ENCODE measurements at places on chromosomes 3 and 15.

- no peak for DNase-seq
Measured at GRCh38 chr15:39499681-39500080, 81.2 kb upstream of the THBS1 start.

DNA sequence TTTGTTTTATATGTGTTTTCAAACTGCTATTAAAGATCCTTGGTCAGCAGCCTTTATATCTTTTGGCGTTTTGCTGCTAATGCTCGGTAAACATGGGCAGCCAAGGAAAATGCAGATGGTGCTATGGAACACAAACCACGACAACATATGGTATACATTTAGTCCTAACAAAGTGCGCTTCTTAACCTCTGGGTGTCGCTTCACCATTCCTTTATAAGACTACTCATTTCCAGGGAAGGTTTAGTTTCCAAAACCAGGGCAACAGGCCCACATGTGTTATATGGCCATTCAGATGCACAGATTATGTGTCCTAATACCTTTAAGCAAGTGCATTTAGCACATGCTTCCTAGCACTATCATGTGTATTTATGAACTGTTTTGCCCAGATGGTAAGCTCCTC lies 14.7 kb downstream of the SHOX2 start:
- DNase-seq = no peak

GRCh38 chr15:48427960-48428547 lies 96.8 kb downstream of the DUT start:
- DNase-seq = no peak

GRCh38 chr3:107634099-107634489 lies 111.3 kb downstream of the BBX start:
- no peak for DNase-seq

- DNase-seq = no peak
Measured at GRCh38 chr3:123289391-123290106, 87.8 kb downstream of the SEC22A start.

DNA sequence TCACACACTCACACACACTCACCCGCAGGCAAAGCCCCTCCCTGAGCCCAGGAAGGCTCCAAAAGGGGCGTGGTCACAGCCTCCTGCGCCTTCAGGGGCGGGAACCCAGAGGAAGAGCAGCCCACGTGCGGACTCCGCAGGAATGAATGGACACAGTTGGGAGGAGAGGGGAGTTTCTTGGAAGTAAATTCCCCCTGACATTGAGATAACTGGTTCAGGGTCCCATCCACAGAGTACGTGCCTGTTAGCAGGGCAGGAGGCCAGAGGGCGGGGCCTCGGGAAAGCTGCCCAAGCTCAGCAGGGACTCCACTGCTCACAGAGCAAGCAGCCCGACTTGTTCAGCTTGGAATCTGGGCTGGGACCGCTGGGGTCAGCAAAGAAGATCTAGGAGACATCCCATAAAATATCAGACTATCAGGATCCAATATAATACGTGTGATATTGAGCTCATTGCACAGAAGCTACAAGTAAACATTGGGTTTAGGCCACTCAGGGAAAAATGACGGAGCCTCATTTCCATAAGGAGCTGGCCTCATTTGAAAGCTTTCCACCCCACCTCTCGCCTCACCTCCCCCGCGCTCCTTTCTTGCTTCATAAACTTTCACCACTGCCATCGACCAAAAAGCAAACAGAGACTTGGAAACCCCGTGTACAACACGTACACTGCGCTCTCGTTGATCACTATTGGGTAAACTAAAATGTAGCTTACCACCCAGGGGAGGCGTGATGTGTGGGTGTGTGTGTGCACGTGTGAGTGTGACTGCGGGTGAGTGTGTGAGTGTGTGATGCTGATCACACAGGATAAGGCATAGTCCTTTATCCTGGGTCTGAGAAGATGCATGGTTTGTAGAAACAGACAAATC lies 36.0 kb downstream of the TM2D3 start:
- DNase-seq = no peak

DNA sequence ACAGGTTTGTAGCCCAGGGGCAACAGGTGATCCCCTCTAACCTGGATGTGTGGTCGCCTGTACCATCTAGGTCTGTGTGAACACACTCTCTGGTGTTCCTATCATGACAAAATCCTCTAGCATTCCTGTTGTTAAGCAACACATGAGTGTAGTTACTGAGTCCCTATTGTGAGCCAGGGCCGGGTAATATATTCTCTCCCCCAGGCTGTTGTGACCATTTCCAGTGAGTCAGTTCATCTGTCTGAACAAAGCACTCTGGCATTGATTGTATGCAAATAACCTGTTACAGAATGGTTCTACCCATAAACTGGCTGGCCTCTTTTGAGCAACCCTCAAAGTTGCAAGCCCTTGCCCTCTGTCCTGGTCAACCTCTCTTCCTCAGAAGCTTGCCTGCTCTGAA lies 2.6 kb upstream of the FLNB start:
- no peak for DNase-seq

DNA sequence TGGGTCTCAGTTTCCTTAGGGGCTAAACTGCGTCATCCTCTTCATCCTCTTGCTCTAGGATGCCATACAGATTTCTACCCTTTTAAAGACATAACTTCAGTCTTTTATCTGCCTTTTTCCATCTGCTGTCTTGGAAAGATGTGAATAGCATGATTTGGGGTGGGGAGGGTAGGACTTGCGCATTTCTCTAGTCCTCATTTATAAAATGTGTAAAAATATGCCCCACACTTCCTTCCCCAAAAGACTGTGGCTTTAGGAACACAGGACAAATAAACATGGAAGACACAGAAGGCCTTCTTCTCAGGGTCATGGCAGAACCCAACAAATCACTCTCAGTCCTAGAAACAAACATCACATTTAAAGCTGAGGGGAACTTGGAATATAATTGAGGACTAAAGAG lies 48.4 kb upstream of the BCL6 start:
- no peak for DNase-seq

DNA sequence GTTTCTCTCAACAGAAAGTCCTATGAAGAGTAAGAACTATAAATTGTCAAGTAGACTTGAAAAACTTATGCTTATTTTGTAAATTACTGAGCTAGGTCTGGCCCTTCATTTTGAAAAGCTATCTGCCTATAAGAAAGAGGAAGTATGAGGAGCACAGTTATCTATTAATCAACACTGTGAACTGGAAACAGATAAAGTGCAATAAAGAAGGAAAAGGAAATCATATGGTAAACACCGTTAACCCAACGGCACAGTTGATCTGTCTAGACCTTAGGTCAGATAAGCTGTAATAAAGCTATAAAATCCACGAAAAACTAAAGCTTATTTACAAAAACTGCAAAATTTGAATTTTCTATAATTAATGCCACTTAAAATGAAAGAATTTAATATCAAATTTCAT lies 242.5 kb downstream of the ZBTB20 start:
- DNase-seq = no peak

DNA sequence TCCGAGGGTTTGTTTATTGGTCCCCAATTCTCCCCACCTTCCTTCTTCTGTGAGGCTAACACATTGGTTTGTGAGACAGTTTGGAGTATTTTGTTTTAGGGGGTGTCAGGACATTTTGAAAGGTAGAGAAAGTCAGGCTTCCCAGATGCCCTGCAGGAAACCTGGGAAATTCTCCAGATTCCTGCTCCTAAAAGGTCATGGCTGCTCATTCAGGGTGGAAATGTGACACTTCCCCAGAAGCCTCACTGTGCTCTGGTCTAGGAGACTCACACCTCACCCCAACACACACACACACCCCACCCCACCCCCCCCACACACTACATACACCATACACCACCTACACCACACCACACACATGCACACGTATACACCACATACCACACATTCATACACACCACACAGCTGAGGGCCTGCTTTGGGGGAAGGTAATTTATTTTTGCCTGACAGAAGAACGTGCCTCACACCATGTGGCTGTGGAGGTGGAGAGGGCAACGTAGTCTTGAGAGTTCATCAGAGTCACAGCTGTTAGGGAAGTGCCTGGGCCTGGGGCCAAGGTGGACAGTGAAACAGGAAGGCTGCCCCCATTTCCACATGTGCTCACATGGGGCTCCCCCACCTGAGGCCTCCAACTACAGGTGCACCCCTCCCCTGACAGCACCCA lies 40.4 kb upstream of the LIMD1 start:
- no peak for DNase-seq

DNA sequence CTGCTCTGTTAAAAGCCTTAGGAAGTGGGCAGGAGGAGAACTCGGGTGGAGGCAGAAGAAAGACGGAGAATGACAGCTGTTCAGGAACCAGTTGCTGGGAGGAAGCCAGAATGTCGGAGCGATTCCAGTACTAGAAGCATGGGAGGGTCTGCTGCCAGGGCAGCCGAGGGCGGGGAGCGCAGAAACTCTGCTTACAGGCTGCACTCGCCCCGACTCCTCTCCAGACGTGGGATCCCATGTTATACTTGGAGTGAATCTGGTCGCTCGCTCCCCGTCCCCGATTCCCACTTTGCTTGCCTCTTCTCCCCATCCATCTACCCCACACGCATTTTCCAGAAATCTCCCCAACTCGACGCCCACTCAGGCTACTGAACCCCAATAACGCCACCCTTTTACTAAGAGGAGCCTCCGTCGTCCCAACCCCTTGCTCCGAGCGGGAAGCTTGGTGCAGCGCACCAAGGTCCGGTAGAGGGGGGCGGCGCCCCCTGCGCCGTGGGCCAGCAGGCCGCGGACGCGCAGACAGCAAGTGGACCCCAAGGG lies 665 bp downstream of the GATM start:
- no peak for DNase-seq

DNA sequence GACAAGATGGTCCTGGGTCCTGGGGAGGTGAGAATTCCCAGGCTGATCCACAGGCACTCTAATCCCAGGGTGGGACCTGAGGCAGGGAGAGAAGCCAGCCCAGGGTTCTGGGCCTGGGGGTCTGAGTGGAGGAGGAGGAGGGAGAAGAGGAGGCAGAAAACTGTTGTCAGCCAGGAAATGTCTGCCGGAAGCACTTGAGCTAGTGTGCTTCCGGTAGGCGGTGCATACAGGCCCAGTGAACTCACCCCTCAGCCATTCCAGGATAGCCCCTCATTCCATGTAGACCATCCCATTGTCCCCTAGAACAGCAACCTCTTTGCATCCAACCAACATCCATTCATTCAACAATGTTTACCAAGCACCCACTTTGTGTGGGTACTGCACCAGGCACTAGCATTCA lies 47.9 kb upstream of the LCTL start:
- DNase-seq = no peak

DNA sequence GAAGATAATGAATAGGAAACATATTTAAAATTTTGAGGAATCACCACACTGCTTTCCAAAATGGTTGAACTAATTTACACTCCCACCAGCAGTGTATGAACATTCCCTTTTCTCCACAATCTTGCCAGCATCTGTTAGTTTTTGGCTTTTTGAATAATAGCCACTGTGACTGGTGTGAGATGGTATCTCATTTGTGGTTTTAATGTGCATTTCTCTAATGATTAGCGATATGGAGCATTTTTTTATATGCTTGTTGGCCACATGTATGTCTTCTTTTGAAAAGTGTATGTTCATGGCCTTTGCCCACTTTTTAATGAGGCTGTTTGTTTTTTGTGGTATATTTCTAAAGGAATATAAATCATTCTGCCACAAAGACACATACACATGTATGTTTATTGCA lies 166.3 kb downstream of the NECTIN3 start:
- DNase-seq = no peak

DNA sequence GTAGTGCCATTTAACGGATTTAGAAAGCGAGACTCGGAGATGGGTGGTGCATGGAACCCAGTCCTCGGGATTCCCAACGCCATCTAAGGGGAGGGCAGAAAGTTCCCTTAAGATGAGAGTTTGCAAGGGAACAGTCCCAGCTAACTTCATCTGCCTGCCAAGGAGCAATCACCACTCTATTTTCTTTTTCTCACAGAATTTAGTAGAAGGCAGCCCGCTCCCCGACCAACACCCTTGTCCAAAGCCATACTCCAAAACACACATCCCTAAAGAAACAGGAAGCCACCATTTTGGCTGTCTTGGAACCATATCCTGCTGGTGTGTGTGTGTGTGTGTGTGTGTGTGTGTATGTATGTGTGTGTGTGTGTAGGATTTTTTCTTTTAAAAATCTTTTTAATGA lies 7.1 kb upstream of the FGD5 start:
- no peak for DNase-seq

DNA sequence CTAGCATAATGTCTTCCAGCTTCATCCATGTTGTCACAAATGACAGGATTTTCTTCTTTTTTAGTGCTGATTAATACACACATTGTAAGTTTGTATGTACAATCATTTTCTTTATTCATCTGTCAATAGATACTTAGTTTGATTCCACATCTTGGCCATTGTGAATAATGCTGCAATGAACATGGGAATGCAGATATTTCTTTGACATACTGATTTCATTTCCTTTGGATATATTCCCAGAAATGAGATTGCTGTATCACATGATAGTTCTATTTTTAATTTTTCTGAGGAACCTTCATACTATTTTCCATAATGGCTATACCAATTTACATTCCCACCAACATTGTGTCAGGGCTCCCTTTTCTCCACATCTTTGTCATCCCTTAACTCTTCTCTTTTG lies 117.9 kb downstream of the MEIS2 start:
- DNase-seq = no peak

DNA sequence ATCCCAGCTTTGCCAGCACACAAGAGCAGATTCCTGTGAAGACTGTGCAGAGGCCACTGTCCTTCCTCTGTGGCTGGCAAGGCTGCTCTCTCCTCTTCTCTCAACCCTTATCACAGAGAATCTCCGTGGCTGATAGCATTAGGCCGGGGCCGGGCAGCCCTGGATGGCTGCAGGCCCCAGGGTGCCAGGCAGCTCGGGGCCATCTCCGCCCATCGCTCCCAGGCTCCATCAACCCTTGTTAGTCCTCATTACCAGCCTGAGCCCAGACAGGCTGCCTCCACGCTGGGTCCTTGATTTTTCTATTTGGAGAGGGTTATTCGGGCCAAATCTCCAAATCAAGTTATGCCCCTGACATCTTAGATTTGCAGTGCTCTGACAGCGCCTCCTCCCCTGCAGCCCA lies 39.1 kb downstream of the MRPL46 start:
- DNase-seq = no peak

GRCh38 chr3:133443649-133444422 lies 44.0 kb downstream of the BFSP2 start:
- no peak for DNase-seq

- peak; percentile 31 for DNase-seq
Measured at GRCh38 chr3:59772416-59773408, 722.9 kb upstream of the CFAP20DC start.

GRCh38 chr3:128736601-128737000 lies 10.6 kb downstream of the RAB7A start:
- no peak for DNase-seq

GRCh38 chr3:81005992-81006391 lies 755.5 kb downstream of the GBE1 start:
- no peak for DNase-seq

- no peak for DNase-seq
Measured at GRCh38 chr3:56878074-56878473, 76.3 kb upstream of the ARHGEF3 start.

DNA sequence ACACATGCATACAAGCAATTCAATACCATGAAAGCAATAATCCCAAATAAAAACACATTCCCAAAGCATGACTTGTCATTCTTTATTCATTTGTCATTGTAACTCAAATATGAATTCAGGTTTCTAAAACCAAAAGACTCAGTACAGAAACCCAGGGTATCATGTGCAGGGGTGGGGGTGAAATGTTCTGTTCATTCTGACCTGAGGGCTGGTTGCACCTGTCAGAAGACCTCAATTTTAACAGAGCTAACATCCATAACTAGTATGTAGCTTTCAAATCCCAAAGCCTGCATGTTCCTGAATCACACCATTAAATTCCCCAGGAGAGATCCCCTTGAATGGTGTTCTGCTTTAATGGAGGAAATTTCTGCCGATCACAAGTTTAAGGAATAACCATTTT lies 738.7 kb downstream of the MCTP2 start:
- DNase-seq = no peak

GRCh38 chr3:36591959-36592358 lies 172.4 kb downstream of the DCLK3 start:
- no peak for DNase-seq
